Activated naive CD4-positive, alpha-beta T cell treated with anti-CD3 and anti-CD28 coated beads, Interleukin-2, amount 50 U/mL, for 16 hours (primary cell): ENCODE measurements at places on chromosomes 12 and 14.

DNA sequence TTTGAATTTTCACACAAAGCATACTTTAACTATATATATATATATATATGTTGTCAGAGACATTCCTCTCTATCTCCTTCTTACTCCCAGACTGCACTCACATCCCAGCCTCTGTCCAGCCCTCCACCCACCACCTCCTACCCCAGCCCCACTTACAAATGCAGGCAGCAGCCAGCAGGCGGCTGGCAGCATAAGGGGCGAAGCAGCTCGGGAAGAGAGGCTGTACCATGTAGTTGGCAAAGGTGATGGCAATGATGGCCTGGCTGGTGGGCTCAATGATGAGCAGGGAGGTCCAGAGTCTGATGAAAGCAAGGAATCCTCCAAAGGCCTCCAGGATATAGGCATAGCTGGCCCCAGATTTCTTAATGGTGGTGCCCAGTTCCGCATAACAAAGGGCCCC lies 2.5 kb downstream of the SLC7A7 start:
- DNase-seq: no peak

DNA sequence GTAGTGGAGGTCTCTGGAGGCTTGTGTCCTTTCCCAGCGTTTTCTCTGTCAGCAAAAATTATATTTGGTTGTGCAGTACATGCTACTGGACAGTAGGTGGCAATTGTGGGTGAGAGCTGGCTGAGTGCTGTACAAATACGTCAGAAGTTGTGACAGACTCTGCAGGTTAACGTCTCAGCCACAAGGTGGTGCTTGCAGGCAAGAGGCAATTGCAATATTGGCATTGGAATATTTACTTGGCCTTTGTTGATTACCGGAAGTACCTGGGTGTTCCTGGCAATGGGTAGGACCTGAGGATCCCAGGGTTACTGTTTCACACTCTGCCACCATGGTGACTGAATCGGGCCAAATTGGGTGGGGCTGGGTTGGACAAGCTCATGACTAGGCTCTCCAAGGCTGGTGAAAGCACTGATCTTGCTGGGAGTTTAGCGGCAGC lies 333.9 kb upstream of the LMO3 start:
- DNase-seq: no peak

DNA sequence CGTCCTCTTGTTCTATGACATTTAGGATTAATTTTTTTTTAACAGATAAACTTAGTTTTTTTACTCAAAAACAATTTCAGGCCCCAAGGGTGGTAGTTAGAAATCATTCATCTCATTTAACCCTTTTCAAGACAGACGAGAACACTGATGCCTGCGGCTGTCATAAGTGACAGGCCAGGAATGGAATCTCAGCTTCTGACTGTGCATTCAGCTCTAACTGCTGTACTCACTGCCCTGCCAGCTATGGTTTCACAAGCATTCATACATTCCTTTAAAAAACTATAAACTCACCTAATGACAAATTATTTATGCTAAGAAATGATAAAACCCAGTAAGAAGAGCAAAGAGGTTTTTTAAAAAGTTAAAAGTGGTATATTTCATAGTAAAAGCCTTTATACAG lies 8.8 kb downstream of the DENND5B start:
- no peak for DNase-seq

DNA sequence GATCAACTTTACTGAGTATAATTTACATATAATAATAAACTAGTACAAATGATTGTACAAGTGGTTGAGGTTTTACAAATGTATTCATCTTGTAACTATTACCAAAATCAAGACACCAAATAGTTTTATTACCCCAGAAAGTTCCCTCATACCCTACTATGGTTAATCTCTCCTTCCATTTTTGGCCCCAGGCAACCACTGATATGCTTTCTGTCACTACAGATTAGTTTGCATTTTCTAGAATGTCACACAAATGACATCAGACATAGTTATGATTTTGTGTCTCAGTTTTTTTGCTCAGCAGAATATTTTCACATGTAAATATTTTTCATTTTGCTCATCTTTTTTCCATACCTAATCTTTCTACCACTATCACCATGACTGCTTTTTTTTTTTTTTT lies 49.1 kb downstream of the TMX1 start:
- DNase-seq: no peak

- DNase-seq: no peak
Observed at GRCh38 chr12:89800435-89800834, 91.8 kb upstream of the ATP2B1 start.

DNA sequence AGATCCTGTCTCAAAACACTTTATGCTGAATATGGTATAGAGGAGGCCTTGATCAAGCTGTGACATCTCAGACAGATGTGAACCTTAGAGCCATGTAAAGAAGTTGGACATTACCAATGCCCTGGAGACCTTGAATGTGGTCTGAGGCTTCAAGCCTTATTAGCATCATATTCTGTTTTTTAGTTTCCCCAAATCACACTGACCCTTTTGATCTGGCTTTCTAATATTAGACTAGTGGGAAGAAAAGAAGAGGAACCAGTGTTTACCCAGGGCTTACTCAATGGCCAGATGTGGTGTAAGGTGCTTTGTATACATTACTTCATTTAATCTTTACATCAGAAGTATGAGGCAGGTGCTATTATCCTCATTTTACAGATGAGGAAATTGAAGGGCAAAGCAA lies 10.6 kb upstream of the TBPL2 start:
- DNase-seq: no peak
